ENCODE measurements at places on chromosomes 3 and 15. TPM values are rescaled to one million over a fixed set of nuclear protein-coding genes. Genes with fewer than 3 reads are reported as not detected.

- no peak for DNase-seq
These were observed 83.5 kb upstream of the CFAP20DC start for GRCh38 chr3:59133311-59133710.

DNA sequence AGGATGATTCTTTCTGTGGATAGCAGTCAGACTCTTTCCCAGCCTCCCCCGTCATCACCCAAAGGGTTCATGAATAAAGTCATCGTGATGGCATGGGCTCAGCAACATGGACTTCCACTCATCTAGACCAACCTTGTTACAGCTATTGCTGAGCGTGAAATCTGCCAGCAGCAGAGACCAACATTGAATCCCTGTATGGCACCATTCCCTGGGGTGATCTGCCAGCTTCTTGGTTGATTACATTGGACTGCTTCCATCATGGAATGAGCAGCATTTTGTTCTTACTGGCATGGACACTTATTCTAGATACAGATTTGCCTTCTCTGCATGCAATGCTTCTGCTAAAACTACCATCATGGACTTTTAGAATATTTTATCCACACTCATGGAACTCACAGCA lies 195.6 kb upstream of the AZI2 start:
- no peak for DNase-seq

- DNase-seq, result no peak
These were observed 100.3 kb downstream of the ZIC1 start for GRCh38 chr3:147509448-147509847.

GRCh38 chr15:47998619-47999019 lies 122.2 kb upstream of the SLC24A5 start:
- no peak for DNase-seq

- DNase-seq, result no peak
These were observed 520.9 kb upstream of the TGFBR2 start for GRCh38 chr3:30085486-30085885.

GRCh38 chr3:106962993-106963392 lies 414.2 kb upstream of the CCDC54 start:
- no peak for DNase-seq

Gene TUBGCP5
- 11.5 TPM for total RNA-seq

DNA sequence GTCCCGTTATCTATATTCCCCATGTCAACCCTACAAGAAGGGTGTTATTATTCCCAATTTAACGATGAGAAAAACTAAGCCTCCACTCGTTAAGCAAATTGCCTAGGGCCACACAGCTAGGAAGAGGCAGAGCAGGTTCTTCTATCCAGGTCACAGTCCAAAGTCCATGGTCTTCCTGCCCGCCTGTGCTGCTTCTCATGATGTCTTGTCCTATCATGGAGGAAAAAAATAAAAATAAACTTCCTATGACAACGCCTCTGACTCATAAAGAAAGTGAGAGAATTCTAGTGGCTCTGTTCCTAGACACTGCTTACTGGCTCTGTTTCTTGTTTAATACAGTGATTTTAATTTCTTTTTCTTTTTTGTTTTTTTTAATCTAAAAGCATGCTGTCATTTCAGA lies 9.7 kb downstream of the COL8A1 start:
- DNase-seq, result no peak

Gene POLQ
- 0.79 TPM for total RNA-seq

Measured in left ventricle myocardium superior (tissue), 1 donor.